ENCODE measurements at places on chromosomes 13 and 19.
A peak's percentile ranks its signal among the peaks of the same experiment; 100 is the strongest.

GRCh38 chr19:50759886-50760285 is 10.4 kb upstream of the GPR32 start:
- DNase-seq: no peak

- no peak for DNase-seq
These were observed 52.1 kb upstream of the SOX1 start for GRCh38 chr13:112014857-112015256.

DNA sequence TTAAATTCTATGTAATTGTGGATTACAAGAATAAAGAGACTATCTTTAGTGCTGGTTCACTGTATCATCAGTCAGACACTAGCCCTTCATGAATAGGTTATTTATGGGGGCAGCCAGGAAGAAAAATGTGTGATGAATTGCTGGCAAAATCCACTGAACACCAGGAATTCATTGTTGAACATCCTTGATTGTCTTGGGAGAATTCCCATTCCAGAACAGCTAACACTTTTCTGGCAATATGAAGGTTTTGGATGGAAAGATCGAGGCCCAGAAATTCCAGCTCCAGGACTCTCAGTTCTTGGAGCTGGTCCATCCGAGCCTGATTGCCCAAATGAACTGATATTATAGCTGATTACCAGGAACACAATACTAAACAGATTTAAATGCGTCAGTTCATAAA is 11.5 kb upstream of the SPART start:
- DNase-seq: no peak

DNA sequence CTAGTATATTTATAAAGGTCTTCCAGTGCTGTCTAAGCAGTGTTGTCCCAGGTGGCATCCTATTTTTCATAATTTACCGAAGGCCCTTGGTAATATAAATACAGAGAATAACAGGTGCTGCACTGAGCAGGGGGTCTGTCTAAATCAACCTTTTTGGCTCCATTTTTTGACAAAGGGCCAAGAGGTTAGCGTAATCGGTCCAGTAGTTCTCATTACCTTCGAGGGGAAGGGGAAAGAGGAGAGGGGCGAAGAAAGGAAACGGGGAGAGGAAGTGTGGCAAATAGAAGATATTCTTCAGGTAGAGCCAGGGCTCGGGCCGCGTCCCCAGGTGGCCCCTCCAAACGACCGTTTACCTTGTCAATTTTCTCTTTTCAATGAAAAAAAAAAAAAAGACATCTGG is 749 bp upstream of the PAN3 start:
- no peak for DNase-seq

DNA sequence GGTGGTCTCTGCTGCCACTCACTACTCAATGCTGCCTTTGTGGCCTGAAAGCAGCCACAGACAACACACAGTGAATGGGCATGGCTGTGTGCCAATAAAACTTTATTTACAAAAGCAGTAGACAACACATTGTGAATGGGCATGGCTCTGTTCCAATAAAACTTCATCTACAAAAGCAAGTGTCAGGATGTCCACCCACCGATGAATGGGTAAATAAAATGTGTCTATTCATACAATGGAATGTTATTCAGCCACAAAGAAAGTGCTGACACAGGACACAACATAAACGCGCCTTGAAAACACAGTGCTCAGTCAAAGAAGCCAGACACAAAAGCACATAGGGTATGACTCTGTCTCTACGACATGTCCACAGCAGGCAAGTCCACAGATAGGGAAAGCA is 20.1 kb downstream of the ZSCAN5A start:
- DNase-seq: no peak

GRCh38 chr13:34462843-34463242 is 479.2 kb upstream of the NBEA start:
- DNase-seq: no peak

GRCh38 chr13:37997641-37998040 is 128.1 kb upstream of the TRPC4 start:
- no peak for DNase-seq

- DNase-seq: no peak
These were observed 8.1 kb downstream of the ERFL start for GRCh38 chr19:41919948-41920712.

DNA sequence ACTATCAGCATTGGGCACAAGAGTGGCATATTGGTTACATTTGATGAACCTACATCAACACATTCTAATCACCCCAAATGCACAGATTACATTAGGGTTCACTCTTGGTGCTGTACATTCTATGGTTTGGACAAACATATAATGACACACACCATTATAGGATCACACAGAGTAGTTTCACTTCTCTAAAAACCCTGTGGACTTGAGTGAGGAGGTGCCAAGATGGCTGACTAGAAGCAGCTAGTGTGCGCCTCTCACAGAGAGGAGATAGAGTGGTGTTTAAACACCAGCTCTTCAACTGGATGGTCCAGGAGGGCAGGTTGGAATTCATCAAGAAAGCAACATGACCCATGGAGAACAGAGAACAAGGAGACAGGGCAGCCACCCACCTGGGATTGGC is 265.6 kb downstream of the TDRD3 start:
- no peak for DNase-seq

DNA sequence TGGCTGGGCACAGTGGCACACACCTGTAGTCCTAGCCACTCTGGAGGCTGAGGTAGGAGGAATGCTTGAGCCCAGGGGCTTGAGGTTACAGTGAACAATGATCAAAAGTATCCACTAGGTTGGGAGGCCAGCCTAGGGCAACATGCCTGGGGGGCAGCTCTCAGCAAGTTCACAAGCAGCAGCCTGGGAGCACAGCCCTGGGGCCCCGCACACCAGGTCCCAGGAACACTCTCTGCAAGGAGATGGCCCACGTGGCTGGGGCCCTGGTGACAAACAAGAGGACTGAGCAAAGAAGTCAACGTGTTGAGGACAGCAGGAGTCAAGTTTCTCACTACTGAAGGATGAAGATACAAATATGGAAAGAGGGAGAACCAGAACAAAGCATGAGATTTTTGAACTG is 39.3 kb downstream of the ABCC4 start:
- DNase-seq: no peak

DNA sequence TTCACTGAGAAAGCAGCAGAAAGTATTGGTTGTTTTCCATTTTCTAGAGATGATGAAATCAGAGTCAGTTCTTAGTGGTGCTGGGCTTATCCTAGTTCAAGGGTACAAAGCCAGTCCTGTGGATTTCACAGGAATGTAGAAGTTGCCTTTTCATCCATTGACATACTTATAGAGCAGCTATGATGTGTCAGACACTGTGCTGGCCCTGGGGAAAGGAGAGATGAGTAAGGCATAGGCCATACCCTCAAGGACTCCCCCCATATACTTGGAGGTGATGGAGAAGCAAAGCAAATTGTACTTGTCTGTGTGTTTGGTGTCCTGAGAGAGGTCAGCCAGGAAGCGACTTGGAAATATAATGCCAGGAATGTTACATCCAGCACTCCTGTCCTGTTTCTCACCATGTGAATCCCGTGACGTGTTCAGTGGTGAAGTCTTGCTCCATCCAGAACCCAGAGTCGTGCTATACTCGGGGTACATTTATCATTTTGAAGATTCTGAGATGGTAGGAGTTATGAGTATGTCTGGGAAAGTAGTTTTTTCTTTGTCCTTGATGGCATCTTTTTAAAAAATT is 22.6 kb downstream of the ERCC5 start:
- no peak for DNase-seq

DNA sequence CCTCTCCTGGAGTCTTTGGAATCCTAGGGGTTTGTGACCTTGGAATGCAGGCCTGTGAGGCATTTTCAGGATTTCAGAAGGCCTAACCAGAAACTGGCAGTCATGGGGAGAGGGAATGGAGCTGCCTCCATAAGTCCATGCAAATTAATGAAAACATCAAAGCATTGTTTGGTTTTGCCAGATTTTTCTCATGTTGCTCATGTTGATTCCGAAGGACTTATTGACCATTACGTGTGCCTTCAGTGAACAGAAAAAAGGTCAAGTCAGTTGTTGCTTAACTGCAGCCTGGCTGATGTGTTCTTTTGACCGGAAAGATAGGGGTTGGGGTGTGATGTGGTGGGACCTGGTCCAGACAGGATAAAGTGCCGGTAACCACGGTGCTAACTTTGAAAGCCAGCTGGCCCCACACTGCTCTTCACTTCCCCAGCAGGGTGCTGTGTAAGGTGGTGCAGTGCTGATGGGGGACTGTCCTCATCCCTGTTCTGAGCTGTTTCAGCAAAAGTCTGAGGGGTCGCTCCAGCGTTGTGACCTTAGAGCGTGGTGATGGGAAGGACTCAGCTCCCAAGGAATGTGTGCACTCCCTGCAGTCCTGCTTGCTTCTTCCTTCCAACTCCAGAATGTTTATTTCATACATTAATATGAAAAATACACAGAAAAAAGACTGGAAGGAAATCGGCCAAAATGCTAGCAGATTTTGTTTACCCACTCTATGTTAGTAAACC is 3.5 kb downstream of the RNF113B start:
- no peak for DNase-seq

- no peak for DNase-seq
These were observed 840.2 kb downstream of the UQCRFS1 start for GRCh38 chr19:28372576-28373247.

DNA sequence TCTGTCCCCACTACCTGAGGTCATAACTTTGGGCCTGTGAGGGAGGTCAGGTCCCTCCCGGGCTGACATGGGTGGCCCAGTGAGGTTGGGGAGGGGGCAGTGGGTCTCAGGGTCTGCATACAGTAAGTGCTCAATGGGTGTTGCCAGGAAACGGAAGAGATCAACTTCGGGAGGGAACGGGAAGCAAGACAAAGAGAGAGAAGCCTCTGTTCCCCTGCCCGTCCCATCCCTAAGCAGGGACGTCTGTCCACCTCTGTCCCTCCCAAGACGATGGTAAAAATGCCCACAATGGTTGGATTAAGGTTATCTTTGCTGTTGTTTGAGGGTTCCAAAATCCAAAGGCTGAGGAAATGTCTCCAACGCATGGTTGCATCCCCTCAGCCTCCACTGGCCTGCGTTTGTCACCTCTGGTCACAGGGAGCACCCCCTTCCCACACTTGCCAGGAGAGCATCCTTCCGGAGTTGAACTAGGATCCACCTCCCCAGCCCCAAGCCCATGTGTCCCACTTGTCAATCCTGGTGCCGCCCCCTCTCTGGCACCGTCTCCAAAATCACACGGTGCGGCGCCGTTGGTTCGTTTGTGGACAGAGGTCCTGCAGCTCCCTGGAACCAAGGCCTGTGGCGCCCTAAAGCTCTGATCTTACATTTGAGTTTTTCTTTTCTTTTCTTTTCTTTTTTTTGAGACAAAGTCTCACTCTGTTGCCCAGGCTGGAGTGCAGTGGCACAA is 774 bp upstream of the HOMER3 start:
- peak; percentile 47 for DNase-seq

DNA sequence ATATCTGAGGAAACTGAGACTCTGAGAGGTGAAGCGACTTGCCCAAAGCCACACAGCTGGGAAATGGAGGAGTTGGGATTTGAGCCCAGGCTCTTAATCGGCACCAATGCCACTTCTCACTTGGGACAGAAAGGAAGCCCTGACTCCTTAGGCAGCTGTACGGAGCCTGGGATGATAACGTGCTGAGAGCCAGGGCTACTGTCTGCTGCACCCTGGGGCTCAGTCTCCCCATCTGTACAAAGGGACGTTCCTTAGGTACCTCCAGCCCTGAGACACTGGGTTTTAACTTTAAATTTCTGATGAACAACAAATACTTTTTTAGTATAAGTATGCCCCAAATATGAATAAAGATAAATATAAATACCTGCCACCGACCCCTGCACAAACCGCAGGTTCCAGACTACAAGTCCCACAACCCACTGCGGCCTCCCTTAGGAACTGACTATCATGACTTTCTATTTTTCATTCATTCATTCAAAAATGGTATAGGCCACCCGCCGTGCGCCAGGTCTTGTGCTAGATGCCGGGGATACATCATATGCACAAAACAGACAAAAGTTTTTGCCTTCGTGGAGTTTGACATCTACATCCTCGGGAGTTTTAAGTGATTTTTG is 776 bp upstream of the NCLN start:
- no peak for DNase-seq

- DNase-seq: no peak
These were observed 511.8 kb upstream of the SLITRK1 start for GRCh38 chr13:84393981-84394625.

DNA sequence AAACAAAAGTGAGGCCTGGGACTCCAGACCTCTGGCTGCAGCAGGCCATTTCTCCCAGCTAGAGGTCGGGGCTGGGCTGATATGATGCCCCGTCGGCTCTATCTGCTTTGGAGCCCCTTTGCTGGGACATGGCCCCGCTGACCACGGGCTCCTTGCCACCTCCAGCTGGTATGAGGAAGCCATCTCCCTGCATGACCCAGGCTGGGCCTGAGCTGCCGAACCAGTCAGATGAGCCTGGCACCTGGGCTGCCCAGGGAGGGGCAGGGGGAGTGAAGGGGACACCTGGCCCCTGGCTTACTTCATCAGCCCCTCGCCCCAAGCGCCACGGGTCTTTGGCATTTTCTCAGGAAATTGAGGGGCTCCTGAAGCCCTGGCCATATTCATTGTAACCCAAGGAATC is 7.8 kb downstream of the ZSWIM4 start:
- no peak for DNase-seq

DNA sequence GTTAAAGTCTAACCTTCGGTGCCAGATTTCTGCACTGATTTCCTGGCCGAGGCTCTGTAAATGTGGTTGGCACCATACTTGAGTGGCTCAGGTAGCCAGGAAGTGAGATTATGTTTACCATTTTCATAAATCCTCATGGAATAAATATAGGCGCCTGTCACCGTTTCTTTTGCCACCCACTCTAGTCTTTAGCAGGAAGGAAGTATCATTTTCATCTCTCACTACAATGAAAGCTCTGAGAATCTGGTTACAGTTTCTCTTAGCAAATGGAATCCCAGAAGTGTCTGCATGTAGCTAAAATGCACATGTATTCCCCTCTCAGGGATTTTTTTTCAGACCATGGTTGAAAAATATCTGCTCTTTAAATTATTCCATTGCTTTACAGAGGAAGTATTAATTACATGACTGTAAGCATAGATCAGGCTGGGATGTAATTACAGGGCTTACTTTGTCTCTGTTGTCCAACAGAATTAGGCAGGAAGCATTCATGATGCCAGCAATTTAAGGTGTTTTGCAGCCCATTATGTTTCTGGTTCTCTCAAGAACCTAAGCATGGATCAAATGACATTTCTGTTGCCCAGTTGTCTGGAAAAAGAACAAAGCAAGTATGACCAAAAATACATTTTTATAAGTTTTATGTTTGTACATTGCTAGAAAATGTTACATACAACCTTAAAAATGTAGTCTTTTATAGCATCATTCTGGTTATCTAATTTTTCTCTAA is 221.7 kb upstream of the SPRY2 start:
- DNase-seq: no peak

GRCh38 chr13:29902632-29903305 is 52.4 kb upstream of the UBL3 start:
- peak; percentile 25 for DNase-seq

DNA sequence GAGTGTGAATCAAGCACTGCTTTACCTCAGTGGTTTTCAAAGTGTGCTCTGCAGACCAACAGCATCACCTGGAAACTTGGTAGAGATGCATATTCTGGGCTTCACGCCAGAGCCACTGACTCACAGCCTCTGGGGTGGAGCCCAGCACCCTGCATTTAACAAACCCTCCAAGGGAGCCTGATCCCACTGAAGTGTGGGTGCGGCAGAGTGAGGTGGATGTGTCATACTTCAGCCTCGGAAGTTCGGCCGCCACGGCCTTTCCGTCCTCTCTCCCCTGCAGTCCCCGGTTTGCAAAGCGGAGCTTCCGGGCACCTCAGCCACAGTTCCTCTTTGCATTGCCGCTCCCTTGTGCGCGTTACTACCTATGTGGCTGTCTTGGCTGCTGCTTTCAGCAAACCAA is 33.3 kb upstream of the MICU2 start:
- DNase-seq: no peak

GRCh38 chr13:99277629-99278028 is 19.4 kb upstream of the GPR18 start:
- DNase-seq: no peak
